ENCODE measurements at places on chromosomes 2 and 18.

- DNase-seq, result no peak
Measured at GRCh38 chr2:102460467-102460866, 12.6 kb upstream of the SLC9A4 start.

DNA sequence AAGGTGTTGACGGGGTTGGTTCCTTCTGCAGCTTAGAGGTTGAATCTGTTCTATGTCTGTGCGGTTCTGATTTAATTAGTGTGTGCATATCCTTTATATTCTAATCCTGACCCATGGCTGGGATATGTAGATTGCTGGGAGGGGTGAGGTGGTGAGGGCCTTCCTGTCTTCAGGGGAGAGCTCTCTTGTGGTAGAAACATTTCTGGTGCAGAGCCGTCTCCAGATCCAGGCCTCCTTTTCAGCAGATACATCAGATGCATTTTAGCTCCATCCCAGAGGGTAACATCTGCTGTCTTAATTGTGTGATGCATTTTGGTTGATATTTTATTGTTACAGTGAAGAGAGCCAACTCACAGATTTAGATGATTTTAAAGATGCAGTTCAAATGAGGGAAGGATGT, 227.8 kb downstream of the AGAP1 start:
- no peak for DNase-seq

DNA sequence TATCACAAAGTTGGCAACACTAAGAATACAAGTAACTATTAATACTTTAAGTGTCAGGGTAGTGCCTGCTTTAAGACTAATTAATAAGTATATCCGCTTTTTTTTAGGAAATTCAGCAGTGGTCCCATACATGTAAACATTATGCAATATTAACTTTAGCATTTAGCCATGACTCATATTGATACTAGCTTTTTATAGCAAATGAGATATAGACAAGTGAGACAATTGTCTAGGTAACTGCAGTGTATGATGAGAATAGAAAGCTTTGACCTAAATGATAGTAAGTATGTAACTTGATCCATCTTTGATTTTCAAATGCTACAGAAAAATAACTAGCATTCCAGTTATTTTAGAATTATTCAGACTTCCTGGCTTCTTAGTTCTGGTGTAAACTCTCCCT, 27.4 kb upstream of the VRK2 start:
- no peak for DNase-seq

GRCh38 chr2:102264952-102265351, 46.4 kb upstream of the IL1RL1 start:
- no peak for DNase-seq

DNA sequence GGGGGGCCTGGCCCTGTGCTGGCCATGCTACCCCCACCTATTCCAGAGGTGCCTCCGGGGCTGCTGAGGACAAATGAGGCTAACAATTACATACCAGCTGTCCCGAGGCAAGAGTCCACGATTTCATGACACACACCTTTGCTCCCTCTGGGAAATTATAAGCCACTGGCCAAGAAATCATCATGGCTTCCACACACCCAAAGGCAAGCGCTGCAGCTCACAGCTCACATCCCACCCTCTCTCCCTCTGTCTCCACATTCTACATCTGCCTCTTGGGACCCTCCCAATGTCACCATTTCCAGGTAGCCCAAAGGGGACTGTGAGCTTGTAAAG, 134.4 kb downstream of the HDAC4 start:
- no peak for DNase-seq
